Stimulated activated CD4-positive, alpha-beta T cell treated with anti-CD3 and anti-CD28 coated beads, Interleukin-15, amount 100 ng/mL, for 48 hours (primary cell): ENCODE measurements at places on chromosomes 1 and 21.

GRCh38 chr1:154419620-154420571, 14.8 kb downstream of the IL6R start:
- DNase-seq, result no peak

DNA sequence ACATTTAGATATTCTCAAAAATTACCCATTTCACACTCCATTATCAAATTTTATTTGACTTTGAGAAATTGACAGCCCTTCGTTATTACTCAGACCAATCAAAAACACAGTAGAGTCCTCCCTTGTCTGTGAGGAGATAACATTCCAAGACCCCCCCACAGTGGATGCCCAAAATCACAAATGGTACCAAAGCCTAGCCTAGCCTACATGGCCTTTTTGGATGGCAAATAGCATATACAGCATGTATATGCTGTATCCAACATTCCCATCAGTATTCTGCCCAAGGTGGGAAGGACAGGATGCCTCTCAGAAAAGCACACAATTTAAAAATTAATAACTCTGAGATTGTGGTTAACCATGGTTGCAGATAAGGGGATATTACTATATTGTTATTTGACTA, 17.3 kb downstream of the SFPQ start:
- DNase-seq, result no peak

- DNase-seq, result no peak
These were observed 916.7 kb upstream of the TMPRSS15 start for GRCh38 chr21:19320291-19320690.

DNA sequence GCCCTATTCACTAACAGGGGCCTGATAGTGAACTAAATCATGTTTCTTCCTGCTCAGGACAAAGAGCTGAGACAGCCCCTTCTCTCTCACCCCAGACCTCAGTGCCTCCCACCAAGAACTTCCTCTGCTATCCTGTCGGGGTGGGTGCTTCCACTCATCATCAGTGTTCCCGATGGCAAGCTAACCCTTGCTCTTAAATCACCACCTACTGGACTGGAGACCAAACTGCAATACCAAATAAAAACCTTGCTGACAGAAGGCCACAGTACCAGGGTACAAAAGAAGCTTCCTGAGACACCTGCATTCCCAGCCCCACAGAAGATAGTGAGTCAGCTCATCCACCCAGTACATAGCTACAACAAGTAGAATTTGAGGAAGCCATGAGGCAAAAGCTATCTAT, 799.5 kb downstream of the LTN1 start:
- no peak for DNase-seq

- DNase-seq, result no peak
These were observed 398.9 kb upstream of the PLXNA2 start for GRCh38 chr1:208643005-208643597.

GRCh38 chr1:25123551-25123950, 108.8 kb downstream of the SYF2 start:
- DNase-seq, result no peak
